ENCODE measurements at places on chromosomes 2 and 18.

- no peak for DNase-seq
Observed at GRCh38 chr2:239297142-239298004, 103.4 kb downstream of the HDAC4 start.

DNA sequence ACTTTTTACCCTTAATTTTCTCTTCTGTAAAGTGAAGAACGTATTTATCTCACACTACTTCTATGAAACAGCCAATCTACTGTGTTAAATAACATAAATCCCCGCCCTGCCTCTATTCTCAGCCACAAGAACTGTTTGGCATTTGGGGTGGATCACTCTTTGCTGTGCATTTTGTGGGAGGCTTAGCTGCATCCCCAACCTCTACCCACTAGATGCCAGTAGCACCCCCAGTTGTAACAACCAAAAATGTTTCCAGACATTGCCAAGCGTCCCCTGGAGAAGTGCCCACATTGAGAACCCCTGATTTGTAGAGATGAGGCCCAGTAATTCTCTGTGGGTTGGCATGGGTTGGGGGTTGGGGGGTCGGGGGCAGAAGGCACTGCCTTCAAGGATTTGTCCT, 94.7 kb upstream of the BOD1L2 start:
- no peak for DNase-seq

GRCh38 chr2:234334151-234334550, 162.7 kb downstream of the ARL4C start:
- no peak for DNase-seq

- no peak for DNase-seq
Observed at GRCh38 chr2:81260320-81260719, 955.8 kb upstream of the LRRTM1 start.

GRCh38 chr2:73984203-73984921, at the start of gene TET3:
Gene TET3 (plus strand): TSS chr2:73984910. CDS start chr2:73986404, 1,494 bp downstream.
- peak; percentile 65 for DNase-seq

DNA sequence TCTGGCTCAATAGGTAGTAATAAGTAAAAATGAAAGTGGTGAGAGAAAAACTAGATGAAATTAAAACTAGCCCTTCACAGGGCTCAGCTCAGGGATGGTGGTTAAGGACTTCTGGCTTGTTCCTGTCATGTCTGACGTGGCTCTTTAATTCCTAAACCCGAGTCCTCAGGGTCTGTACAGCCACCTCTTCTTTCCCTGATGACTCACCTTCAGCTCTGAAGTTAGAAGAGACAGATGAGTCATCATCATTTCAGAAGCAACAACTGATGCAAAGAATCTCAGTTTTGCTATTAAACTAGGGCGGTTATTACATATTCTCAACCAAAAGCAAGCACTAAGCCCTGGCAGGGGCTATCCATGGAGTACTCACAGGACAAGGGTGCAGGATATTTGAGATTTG, 24.0 kb upstream of the ITGB6 start:
- peak; percentile 93 for DNase-seq

Data from activated CD4-positive, alpha-beta T cell treated with anti-CD3 and anti-CD28 coated beads, Interleukin-2, amount 50 U/mL, for 16 hours (primary cell).